ENCODE measurements at places on chromosomes 5 and 9. TPM values are rescaled to one million over a fixed set of nuclear protein-coding genes. Genes with fewer than 3 reads are reported as not detected.

HTR1A gene
- total RNA-seq = not detected

CRHBP gene
- total RNA-seq = 1.7 TPM

CACNA1B gene
- under 0.01 TPM for total RNA-seq

SEC61B gene
- total RNA-seq = 83.1 TPM

FBXO38 gene
- total RNA-seq = 76.6 TPM

ABO gene
- total RNA-seq = not detected

DMGDH gene
- 2.6 TPM for total RNA-seq

IL17B gene
- total RNA-seq = not detected

SCGB3A2 gene
- not detected for total RNA-seq

IFNA13 gene
- not detected for total RNA-seq

UBAC1 gene
- 23.2 TPM for total RNA-seq

CCDC180 gene
- 3.6 TPM for total RNA-seq

TUBB4B gene
- 132 TPM for total RNA-seq

CCL21 gene
- total RNA-seq = not detected

ADRA1B gene
- 0.49 TPM for total RNA-seq

JAKMIP2 gene
- total RNA-seq = 7.8 TPM

SPATA31D4 gene
- total RNA-seq = not detected

Measured in hair follicle dermal papilla cell (primary cell).